ENCODE measurements at places on chromosomes 5 and 9.

DNA sequence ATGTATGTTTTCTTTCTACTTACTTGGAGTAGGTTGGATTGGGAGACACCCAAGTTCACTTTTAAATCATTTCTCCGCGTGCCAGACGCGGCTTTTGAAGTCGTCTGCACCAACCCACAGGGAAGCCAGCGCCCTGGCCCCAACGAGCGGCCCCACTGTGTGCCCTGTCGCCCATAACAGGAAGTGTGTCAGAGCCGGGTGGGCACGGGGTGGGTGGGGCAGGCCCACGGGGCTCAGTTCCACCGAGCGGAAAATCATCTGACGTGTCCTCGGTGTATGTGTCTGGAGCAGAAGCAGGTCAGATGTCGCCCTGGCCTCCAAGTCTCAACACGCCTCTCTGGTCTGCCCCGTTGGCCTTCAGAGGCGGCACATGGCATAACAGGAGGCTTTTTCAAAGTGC lies 22.7 kb upstream of the SMIM23 start:
- no peak for DNase-seq

DNA sequence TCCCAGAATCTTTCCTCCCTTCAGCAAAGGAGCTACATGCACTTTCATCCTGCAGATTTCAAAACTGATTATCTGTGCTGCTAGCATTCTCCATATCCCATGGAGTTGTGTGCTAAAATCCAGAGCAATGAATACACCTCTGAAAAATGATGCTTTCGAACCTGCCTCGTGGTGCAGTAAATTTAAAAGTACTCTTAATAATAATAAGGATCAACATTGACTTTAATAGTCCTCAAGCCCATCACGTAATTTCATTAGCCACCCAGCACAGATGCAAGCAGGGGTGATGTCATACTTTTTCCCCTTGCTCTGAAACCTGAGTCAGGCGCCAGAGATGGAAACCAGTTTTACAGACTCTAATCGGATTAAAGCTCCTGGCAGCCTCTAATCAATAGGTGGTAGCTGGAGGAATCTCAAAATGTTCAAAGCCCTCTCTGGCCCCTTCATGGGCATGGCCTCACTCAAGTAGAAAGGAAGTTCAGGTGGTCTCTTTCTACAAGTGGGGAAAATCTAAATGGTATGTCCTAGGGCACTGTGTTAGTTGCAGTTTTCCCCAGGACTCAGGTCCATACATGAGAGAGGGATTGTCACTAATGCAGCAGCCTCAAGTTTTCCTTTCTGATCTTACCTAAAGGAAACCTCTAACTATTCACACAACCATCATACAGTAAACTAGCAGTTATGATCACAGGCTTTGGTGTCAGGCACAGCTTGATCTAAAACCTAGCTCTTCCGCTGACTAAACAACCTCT lies 221.6 kb upstream of the SLC30A5 start:
- no peak for DNase-seq

GRCh38 chr9:2017331-2018161 lies 2.4 kb downstream of the SMARCA2 start:
- peak; percentile 76 for DNase-seq

DNA sequence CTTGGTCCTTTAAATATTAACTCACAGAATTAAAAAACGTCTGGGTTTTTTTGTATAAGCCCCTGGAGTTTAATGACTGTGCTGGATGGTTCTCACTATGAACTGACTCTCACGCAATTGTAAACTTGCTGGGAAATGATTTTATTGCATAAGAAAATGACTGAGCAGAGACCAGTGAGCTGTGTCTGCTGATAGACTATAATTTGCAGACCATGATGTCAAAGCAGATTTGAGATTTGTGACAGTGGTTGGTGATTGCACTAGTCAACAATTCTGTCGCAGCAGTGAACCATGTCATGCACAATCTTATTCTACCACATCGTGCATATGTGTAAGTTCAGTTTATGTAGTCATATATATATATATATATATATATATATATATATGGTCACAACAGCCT lies 85.7 kb upstream of the C9orf72 start:
- DNase-seq = no peak

- DNase-seq = no peak
These were observed 73.6 kb upstream of the ZNF622 start for GRCh38 chr5:16539169-16539666.

DNA sequence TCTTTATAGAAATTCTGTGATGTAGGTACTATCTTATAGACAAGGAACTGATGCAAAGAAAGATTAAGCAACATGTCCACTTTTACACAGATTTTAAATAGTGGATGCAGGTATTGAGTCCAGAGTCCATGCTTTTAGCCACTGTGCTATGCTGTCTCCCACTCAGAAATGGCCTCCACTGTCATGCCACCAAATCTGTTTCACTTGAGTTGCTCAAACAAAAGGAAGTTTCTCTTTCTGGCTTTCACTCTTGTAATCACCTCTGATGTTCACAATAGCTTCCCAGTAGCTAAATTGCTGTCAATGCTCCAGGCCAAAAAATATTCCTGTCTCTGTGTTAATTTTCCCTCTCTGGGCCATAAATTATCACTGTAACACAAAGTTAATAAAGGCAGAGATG lies 77.0 kb upstream of the RASA1 start:
- DNase-seq = no peak

DNA sequence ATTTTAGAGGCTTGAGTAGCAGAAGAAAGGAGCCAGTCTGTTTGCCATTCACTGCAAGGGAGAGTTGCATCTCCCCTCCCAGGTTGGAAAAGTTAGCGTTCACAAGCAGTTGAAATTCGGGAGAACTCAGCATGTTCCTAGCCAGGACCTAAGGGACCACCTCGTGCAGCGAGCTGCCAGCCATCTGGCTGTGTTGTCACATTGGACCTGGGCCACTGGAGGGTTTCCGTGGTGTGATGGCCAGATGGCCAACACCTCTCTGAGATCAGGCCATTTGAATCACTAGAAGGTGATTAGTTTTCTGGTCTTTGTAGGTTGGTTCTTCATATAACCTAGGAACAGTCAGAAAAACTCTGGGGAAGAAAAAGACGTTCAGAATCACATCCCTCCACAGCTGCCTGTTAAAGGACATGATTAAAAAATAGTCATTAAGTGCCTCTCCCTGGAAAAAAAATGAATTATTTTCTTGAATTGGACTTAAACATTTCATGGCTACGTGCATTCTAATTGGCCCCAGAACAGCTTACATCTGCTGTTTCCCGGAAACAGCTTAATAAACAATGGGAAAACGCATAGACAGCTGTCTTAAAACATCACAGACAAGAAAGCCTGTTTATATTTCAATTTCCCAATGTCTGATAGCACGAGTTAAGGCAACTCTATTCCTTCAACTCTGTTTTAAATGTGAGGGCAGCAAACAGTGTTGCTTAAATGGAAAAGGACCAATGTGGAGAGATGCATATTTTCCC lies 303.9 kb downstream of the TENT4A start:
- DNase-seq = no peak

GRCh38 chr9:8457816-8458215 lies 658.2 kb upstream of the DMAC1 start:
- DNase-seq = no peak

DNA sequence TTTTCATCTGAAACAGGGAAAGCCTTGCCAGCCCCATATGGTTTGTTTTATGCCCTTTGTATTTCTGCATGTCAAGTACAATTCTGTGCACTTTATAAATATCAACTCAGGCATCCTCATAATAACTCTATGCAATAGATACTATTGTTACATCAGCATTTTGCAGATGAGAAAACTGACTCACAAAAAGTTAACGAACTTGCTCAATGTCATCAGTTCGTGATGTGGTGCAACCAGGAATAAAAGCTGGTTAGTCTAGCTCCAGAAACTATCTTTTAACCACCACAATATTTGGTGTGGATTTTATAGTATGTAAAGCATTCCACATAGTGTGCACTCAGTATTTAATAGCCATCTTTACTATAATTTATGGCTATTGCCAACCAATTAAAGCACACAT lies 134.9 kb downstream of the MRPS30 start:
- no peak for DNase-seq

GRCh38 chr5:67206929-67207328 lies 10.3 kb upstream of the CD180 start:
- DNase-seq = peak; percentile 88

DNA sequence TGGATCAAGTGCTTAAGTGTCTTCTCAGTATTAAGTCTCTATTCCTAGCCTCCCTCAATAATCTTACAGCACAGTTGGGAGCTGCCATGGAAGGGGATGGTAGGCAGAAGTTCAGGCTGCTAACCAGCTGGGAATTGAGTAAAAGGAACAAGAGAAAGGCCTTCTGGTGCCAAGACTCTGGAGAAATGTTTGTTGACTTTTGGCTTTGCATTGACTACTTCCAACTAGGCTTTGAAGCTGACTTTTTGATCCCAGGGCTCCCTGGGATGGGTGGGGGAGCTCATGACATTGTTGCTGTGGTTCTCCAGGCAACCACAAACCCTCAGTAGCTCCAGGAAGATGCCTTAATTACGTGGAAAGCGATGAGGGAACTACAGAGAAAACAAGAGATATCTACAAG lies 85.2 kb upstream of the HTR4 start:
- DNase-seq = no peak

DNA sequence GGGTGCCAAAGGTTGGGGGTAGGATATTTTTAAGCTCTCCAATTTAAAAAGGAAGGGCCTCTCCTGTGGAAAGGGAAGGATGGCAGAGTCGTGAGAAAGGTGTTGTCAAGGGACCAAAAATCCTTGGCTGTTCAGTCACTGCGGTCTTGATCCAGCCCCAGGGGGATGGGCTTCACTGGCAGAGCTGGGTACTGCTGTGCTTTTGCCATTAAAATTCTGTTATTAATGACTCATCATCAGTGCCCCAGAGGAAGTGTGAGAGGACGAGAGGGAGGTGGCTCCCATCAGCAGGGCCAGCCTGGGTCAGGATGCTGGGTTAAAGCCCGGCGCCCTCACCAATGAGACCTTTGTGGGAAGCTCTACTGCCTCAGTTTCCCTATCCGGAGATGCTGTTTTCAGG lies 16.7 kb downstream of the PCDH12 start:
- no peak for DNase-seq

DNA sequence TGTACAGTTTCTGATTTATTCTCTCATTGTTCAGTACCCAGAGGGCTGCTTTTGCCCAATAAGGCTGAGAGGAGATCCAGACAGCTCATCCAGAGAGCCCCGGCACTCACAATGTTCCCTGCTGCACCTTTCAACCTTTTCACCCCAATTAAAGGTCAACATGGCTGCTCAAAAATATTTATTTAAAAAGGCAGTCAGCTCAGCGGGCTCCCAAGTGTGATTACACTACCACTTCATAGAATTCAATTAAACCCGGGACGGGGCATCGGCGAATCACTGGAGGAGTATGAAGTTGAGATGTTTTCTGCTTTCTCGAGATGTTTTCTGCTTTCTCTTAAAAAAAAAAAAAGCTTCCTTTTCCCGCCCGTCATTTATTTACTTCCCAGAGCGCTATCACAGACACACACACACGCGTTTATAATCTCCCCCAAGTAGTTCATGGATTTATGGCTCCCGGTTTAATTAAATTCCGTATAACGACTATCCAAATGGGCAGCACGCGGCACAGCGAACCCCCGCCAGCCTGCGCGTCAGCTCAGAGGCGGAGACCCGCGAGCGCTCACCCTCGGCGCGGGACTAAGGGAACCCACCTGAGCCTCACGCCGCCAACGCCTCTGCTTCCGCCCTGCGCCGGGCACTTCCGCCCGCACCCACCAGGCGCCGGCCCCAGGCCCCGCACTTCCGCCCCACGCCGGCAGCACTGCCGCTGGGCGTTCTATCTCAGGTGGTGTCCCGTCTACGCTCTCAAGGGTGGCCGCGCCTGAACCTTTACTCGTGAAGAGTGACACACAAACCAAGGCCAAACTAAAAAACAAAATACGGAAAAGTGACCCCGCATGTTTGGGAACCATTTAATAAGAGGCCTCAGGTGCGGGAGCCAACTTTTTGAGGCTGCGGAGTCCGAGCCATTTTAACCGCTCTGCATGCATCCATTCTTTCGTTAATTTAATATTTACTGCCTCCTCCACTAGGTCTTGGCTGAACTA lies at the start of gene C5orf63:
Gene C5orf63 (minus strand): TSS at position 642 of the 986 bp plus-strand sequence. CDS start 14,507 bp downstream, outside the sequence.
- peak; percentile 66 for DNase-seq

- no peak for DNase-seq
These were observed 471.3 kb downstream of the PDE4D start for GRCh38 chr5:59421986-59422941.

DNA sequence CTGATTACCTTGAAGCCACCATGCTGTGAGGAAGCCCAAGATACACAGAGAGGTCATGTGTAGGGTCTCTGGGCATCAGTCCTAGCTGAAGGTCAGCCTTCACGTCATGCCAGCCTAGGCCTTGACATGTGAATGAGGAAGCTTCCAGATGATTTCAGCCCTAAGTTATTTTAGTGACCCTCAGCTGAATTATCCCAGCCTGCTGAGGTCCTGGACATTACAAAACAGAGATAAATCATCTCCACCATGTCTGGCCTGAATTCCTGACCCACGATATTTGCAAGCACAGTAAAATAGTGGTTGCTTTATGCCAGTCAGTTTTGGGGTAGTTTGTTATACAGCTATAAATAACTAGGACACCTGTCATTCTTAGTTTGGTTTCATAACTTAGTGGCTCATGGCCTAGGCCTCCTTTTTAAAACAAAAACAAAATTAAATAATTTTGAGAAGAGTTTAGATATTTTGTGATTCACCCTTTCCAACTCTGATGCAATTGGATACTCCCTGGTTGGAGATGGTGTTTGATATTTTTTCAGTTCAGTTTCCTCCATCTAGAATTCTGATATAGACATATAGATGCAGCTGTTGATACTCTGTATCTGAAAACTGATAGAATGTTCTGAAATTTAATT lies 571.3 kb upstream of the CLINT1 start:
- no peak for DNase-seq

- no peak for DNase-seq
These were observed 26.6 kb downstream of the NR5A1 start for GRCh38 chr9:124480621-124480981.

- DNase-seq = no peak
These were observed 75.6 kb downstream of the RALGPS1 start for GRCh38 chr9:126989847-126990842.

All from stimulated activated naive CD4-positive, alpha-beta T cell treated with Interleukin-2 at 50 U/mL for 16 hours (primary cell).